ENCODE measurements at places on chromosomes 7 and 10.

GRCh38 chr7:91826377-91826776, 54.1 kb downstream of the MTERF1 start:
- DNase-seq = no peak

DNA sequence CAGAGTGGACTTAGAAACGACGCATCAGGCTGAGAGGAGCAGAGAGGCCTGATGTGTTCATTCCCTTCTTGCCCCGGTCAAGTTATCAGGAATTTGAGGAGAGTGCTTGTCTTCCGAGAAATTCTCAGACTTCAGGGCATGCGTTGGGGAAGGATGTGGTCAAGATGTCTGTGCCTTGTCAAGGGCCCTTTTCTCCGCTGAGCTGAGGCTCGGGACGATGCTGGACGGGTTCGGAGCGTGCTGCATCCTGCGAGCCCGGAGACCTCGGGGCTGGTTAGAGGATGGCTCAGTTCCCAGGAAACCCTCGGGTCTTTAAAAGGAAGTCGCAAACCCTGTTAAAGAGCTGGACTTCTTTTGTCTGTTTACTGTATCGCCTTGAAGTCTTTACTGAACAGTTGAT, 325.4 kb downstream of the ADARB2 start:
- DNase-seq = no peak

DNA sequence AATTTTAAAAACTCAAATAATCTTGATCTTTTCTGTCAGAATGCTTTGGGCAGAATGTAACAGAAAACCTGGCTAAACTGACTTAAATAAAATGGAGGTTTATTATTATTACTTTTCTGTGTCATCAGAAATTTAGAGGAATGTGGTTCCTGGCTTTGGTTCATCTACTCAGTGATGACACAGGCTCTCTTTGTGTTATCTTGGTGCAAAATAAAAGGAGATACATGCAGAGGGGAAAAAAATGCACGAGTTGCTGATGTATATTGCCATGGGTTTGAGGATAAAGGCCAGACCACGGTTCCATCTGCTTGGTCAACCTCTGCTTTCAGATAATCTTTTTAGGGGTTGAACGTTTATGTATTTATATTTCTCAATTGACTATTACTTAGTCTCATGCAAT, 181.4 kb downstream of the SUGCT start:
- no peak for DNase-seq

- DNase-seq = no peak
Measured at GRCh38 chr7:94431176-94431575, 36.5 kb downstream of the COL1A2 start.

- DNase-seq = no peak
Measured at GRCh38 chr10:88781206-88781605, 21.3 kb upstream of the LIPM start.
